ENCODE measurements at places on chromosomes 2 and 18. TPM values are rescaled to one million over a fixed set of nuclear protein-coding genes. Genes with fewer than 3 reads are reported as not detected.

GRCh38 chr18:35688757-35689156 lies 107.2 kb downstream of the GALNT1 start:
- DNase-seq: no peak
- no peak overlapping the region for H3K4me3 ChIP-seq
- no peak overlapping the region for H3K27ac ChIP-seq
- no peaks in the 10 kb centered on the region for H3K27me3 ChIP-seq
- peaks cover 4% of the 10 kb centered on the region for H3K36me3 ChIP-seq
- H3K4me1 ChIP-seq: no peaks in the 10 kb centered on the region

GRCh38 chr2:180144338-180144813 lies 137.3 kb upstream of the CWC22 start:
- H3K4me1 ChIP-seq: no peaks in the 10 kb centered on the region
- no peaks in the 10 kb centered on the region for H3K36me3 ChIP-seq
- H3K27ac ChIP-seq: no peak overlapping the region
- H3K27me3 ChIP-seq: no peaks in the 10 kb centered on the region
- no peak overlapping the region for H3K4me3 ChIP-seq

DNA sequence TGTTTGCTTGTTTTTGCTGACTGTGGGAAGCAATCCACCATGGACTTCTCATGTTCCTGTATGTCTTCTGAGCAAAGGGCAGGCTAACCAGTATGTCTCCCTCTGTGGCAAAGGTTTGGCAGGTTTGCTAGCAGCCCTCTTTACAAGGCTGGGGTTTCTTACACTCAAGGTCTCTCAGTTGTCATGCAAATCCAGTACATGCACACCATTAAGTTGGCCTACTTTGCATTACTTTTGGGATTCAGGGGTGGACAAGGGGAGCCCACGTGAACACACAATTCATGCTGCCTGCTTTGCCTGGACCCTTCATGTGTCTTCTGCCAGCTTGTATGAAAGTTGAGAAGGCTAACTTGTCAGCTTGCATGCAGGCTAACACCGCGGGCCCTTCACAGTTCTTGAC lies 134.9 kb downstream of the LRRTM4 start:
- no peaks in the 10 kb centered on the region for H3K27me3 ChIP-seq
- DNase-seq: no peak
- H3K27ac ChIP-seq: no peak overlapping the region
- no peaks in the 10 kb centered on the region for H3K36me3 ChIP-seq
- no peaks in the 10 kb centered on the region for H3K4me1 ChIP-seq

- no peak overlapping the region for H3K27ac ChIP-seq
- DNase-seq: no peak
- H3K4me1 ChIP-seq: no peaks in the 10 kb centered on the region
Observed at GRCh38 chr2:58634653-58635370, 393.7 kb upstream of the FANCL start.

DNA sequence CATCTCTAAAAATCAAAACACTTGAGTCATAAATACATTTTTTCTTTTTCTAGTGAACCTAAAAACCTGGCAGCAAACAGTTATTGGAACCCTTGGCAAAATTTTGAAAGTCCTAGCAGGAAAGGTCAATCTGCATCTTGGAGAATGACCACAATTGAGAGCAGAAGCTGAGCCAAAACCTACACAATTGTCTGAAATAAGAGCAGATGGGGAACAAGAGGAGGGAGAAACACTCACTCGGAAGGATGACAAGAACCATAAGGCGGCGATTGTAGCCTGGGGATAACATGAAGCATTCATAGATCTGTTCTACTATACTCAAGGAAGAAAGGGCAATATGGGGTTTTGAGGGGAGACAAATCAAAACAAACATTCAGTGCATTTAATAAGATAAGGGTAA lies 117.0 kb downstream of the CHN1 start:
- peak; percentile 39 for DNase-seq
- peaks cover 2% of the 10 kb centered on the region for H3K36me3 ChIP-seq

DNA sequence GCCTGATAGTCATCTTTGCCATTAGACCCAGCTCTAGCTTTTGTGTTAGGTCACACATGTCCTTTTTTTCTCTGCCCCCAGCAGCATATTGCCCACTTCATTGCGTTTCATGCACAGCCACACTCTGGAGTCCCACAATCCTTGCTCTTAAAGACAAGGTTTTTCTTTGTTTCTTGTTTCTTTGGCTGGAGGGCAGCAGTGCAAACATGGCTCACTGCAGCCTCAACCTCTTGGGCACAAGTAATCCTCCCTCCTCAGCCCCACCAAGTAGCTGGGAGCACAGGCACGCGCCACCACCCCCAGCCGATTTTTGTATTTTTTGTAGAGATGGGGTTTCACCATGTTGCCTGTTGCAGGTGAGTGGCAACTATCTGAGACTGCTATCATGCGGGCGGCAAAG lies 16.9 kb upstream of the PAPOLG start:
- peaks cover 3% of the 10 kb centered on the region for H3K4me1 ChIP-seq
- no peak overlapping the region for H3K27ac ChIP-seq
- peaks cover 17% of the 10 kb centered on the region for H3K27me3 ChIP-seq
- no peak overlapping the region for H3K4me3 ChIP-seq

DNA sequence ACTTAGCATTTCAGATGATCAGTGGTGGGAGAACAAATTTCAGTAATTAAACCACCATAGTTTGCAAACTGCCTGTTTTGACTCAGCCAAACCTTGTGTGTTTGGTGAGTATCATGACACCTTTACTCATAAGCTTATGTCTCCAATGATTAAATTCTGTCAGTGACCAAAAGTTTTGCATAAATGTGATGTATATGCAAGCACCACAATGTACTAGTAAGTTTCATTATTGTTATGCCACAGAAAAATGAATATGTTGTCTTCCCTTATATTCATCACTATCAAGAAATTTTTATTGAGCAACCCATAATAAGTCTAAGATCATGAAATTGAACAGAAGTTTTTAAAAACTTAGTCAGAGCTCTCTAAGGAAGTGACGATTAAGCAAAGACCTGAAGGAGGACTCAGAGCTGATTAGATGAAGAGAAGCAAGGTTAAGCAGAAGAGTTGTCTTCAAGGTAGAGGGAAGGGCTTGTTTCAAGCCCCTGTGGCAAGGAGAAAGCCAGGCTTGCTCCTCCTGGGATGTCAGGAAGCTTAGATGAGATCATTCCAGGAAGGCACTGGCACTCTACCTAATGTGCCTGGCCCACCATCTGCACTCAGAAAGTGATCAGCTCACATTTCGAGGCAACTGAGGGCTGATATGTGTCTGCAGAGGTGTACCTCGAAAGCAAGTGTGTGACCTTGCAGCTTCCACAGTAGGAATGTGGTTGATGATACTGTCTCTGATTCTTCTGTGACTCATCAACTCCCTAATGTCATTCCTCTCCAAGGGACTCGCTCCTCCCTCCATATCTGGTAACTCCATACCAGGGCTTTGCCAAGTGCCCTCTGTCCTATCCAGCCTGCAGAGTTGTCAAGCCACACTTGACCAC lies 54.7 kb downstream of the KCTD18 start:
- H3K4me1 ChIP-seq: peaks cover 8% of the 10 kb centered on the region
- no peak overlapping the region for H3K4me3 ChIP-seq
- no peak overlapping the region for H3K27ac ChIP-seq
- H3K27me3 ChIP-seq: no peaks in the 10 kb centered on the region

DNA sequence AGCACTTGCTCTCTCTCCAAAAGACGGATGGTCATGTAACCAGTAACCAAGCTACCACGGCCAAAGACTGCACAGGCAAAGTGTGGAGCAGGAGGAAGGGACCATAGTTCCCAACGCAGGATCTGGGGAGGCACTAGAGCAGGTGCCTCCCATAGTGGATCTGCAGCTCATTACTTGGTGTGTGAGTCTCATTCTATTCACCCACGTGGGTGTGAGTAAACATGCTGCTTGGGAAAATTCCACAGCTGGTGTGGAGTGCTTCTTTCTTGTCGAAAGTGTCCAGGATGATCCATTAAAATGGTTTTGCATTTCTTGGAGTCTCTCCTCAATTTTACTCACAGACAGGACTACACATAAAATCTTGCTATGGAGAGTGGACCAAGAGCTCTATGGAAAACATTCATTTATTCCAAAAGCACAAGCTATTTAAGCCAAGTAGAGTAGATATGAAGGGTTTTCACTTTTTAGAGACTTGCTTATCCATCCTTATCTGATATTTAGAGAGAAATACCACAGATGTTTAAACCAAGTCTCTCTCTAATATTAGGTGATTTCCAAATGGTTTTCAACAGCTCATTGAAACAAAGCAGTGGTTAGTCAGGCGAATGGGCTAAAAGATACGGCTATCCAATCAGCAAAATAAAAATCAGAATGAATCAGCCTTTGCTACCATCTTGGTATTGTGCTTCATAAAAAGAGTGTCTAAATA lies 104.3 kb upstream of the CCDC195 start:
- H3K27me3 ChIP-seq: no peaks in the 10 kb centered on the region
- H3K27ac ChIP-seq: no peak overlapping the region
- no peak for DNase-seq
- no peaks in the 10 kb centered on the region for H3K4me1 ChIP-seq
- no peak overlapping the region for H3K4me3 ChIP-seq

- no peaks in the 10 kb centered on the region for H3K4me1 ChIP-seq
- no peaks in the 10 kb centered on the region for H3K27me3 ChIP-seq
- H3K27ac ChIP-seq: no peak overlapping the region
- no peak for DNase-seq
- H3K36me3 ChIP-seq: no peaks in the 10 kb centered on the region
Observed at GRCh38 chr2:8260213-8260612, 421.6 kb upstream of the ID2 start.

Gene CABYR
- total RNA-seq: 2.8 TPM

Gene PLEKHM3
- 8.7 TPM for total RNA-seq

Gene CXCR1
- total RNA-seq: not detected

Gene GPR35
- 1.1 TPM for total RNA-seq

Gene ADCYAP1
- total RNA-seq: 0.13 TPM

Gene THSD7B
- total RNA-seq: 0.93 TPM

Gene NCL
- 113 TPM for total RNA-seq

Gene EFHD1
- 7.0 TPM for total RNA-seq
